ENCODE measurements at places on chromosomes 3 and 15.

GRCh38 chr15:54618120-54618519 lies 578.6 kb downstream of the RSL24D1 start:
- no peak for DNase-seq

GRCh38 chr3:98726084-98726483 lies 37.1 kb upstream of the ST3GAL6 start:
- no peak for DNase-seq

- no peak for DNase-seq
These were observed 5.8 kb downstream of the APBA2 start for GRCh38 chr15:28891588-28891987.

- no peak for DNase-seq
These were observed 41.8 kb upstream of the ST6GAL1 start for GRCh38 chr3:186888569-186888968.

GRCh38 chr3:39447637-39448483 lies 19.6 kb upstream of the MOBP start:
- peak; percentile 54 for DNase-seq

- DNase-seq, result no peak
These were observed 101.8 kb downstream of the BDH1 start for GRCh38 chr3:197454014-197454413.

DNA sequence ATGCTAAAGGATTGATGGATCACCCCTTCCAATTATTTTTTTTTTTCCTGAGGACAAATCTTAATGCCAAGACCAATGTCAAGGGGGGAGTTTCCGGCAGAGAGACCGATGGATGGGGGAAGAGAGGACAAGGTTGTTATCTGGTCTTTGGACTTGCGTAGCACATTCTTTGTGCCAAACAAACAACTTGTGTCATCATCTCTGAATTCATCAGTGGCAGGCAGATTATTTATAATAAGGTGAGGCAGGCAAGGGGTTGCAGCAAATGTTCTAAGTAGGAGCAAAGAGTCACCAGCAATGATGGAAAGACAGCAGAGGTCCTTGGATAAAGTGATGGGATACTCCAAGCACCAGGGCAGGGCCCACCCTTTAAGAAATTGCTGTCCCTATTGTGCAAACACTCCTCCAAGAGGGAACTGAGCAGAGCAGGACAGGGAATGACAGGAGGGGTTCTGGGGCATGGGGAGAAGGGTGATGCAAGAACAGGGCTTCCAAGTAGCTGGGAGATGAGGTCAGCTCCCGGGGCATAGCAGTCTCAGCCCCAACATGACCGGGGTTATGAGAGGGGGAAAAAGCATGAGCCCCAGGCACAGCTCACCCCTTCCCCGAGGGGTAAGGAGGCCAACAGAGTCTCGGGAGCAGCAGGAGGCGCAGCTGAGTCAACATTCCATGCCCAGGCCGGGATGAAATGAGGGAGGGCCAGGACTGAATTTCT lies 57.4 kb downstream of the ANXA2 start:
- no peak for DNase-seq

DNA sequence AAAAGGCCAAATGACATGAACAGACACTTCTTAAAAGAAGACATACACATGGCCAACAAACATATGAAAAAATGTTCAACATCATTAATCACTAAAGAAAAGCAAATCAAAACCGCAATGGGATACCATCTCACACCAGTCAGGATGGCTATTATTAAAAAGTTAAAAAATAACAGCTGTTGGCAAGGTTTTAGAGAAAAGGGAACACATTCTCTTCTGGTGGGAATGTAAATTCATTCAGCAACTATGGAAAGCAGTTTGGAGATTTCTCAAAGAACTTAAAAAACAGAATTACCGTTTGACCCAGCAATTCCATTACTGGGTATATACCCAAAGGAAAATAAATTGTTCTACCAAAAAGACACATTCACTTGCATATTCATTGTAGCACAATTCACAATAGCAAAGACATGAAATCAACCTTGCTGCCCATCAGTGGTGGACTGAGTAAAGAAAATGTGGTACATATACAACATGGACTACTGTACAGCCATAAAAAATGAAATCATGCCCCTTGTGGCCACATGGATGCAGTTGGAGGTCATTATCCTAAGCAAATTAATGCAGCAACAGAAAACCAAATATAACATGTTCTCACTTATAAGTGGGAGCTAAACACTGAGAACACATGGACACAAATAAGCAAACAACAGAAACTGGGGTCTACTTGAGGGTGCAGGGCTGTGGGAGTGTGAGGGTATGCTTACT lies 190.7 kb upstream of the MCTP2 start:
- no peak for DNase-seq

DNA sequence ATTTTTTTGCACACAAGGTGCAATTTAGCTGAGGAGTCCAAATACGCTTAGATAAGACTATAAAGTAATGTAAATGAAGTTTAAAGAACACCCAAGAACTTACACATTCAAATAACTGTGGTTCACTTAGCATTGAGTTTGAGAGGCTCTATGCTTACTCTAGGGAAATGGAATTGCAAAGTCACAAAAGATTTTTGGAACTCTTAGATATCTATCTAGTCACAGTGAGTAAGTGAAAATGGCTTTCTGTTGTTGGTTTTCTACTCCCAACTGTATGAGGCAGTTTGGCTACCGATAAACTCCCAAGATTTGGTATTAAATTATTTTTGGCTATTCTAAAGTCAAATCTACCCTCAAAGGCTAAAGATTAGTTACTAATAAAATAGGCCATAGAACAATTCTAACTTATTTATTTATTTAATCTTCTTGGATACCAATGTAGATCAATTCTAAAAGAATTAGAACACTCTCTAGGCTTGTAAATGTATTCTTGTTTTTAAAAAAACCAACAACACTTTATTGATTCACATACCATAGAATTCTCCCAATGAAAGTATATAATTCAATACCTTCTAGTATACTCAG lies 165.4 kb downstream of the SNRK start:
- DNase-seq, result no peak

DNA sequence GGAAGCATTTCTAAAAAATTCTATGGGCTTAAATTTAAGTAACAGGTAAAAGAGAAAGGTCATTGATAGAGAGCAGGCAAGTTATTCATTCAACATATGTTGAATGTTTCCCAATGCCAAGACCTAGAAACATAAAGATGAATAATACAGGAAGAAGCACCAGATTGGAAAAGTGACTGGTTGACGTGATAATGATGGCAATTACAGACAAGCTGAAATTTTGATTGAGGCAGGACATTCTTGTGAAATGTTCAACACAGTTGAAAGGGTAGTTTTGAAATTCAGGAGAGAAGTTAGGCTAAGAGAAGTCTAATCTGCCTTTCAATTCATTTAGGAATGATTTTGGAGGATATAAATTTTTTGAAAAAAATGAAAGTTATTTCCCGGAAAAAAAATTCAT lies 536.3 kb upstream of the NAALADL2 start:
- DNase-seq, result no peak

- no peak for DNase-seq
These were observed 26.6 kb upstream of the KY start for GRCh38 chr3:134677196-134677986.

- no peak for DNase-seq
These were observed 99.9 kb upstream of the CCNL1 start for GRCh38 chr3:157259825-157260224.

- peak; percentile 59 for DNase-seq
These were observed 17.8 kb downstream of the FLNB start for GRCh38 chr3:58025837-58026569.

DNA sequence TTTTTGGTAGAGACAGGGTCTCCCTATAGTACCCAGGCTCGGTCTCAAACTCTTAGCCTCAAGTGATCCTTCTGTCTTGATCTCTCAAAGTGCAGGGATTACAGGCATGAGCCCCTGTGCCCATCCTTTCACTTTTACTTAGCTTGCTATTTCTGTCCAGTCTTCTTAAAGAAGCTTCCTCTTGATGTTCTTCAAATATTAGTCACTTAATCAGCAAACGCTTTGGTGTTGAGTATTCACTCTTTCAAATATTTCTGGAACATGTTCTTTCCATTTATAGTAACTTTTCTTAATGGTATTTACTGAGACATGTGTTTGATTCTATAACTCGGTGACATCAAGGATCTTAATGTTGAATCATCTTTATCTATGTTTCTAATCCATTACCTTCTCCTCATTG lies 122.1 kb downstream of the CNTN6 start:
- DNase-seq, result no peak

- DNase-seq, result no peak
These were observed 15.1 kb downstream of the GOLIM4 start for GRCh38 chr3:168080499-168081170.

DNA sequence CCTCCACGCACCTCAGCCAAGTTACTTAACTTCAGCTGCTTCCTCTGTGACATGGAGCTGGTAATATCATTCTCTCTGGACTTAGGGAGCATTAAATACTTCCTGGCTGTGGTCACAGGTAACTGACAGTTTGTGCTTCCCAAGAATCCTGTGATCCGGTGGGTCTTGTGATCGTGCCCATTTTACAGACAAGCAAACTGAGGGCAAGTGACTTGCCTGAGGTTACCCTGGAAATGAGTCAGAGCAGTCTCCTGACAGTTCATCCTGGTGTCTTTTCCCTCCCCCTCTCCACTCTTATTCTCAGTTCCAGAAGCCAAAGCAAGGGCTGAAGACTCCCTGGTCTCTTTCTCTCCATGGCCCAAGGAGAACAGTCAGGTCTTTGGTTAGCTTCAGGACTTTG lies 35.9 kb downstream of the ACAN start:
- no peak for DNase-seq

DNA sequence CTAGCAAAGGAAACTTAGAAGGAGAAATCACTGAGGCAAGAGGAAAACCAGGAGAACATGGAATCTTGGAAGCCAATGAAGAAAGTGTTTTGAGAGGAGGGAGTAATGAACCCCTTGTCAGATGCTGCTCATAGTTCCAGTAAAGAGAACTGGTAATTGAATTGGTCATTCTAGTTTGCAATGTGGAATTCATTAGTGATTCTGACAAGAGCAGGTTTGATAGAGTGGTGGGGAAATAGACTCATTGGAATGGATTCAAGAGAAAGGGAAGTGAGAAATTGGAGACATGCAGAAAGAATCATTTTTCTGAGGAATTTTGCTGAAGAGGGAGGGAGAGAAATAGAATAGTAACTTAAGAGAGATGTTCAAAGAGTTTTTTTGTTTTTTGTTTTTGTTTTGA lies 21.0 kb downstream of the GLCE start:
- no peak for DNase-seq

DNA sequence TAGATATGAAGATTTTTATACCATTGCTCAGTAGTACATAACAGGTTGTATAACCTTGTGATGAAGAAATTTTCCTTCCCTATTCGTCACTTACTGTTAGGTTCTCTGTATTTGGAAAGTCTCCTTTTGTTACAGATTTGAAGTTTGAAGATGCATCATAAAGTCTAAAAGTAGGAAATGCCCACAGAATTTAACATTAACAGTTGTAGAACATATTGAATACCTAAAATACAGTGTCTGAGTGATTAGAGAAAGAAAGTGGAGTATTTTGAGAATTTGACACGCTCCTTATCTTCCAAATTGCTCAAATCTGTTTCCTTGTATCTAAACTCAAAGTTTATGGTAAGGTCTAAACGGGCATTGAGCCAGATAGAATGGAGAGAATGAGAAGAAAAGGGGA lies 111.3 kb downstream of the MBNL1 start:
- no peak for DNase-seq

- DNase-seq, result no peak
These were observed 267.0 kb downstream of the CHL1 start for GRCh38 chr3:463252-464192.

GRCh38 chr3:117674321-117674720 lies 964.7 kb downstream of the TUSC7 start:
- DNase-seq, result no peak

GRCh38 chr15:47603026-47603425 lies 114.3 kb upstream of the SEMA6D start:
- DNase-seq, result no peak

DNA sequence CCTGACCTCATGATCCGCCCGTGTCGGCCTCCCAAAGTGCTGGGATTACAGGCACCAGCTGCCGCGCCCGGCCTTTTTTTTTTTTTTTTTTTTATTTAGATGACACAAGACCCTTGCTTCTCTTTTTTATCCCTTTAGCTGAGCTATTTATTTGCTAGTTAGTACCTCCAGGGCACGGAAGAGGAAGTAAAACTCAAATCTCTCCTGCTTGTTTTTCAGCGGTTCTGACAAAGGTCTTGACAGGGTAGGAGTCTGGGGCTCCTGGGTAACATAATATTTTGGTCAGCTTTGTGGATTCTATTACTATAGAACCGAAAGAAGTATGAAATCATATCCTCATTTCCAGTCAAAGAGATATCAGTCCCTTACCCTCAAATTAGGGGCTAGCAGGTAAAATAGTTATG lies 44.0 kb upstream of the ETV5 start:
- no peak for DNase-seq

DNA sequence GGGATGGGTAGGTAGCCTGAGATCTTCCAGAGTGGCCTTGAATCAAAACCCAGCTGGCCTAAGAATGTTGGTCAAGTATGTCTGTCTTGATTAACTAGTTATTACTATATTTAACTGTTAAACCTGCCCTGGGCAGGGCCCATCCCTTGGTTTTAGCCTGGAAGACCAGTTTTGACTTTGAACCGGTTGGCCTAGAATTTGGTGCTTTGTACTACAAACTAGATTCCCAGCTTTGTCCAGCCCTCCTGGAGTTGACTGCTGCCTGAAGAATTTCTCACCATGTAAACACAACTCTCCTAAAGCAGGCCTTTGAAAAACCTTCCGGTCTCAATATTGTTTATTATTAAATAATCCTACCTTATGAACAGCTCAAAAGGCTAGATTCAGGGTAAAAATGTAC lies 16.0 kb downstream of the C15orf62 start:
- no peak for DNase-seq

GRCh38 chr3:73549051-73549600 lies 75.6 kb downstream of the PDZRN3 start:
- no peak for DNase-seq

DNA sequence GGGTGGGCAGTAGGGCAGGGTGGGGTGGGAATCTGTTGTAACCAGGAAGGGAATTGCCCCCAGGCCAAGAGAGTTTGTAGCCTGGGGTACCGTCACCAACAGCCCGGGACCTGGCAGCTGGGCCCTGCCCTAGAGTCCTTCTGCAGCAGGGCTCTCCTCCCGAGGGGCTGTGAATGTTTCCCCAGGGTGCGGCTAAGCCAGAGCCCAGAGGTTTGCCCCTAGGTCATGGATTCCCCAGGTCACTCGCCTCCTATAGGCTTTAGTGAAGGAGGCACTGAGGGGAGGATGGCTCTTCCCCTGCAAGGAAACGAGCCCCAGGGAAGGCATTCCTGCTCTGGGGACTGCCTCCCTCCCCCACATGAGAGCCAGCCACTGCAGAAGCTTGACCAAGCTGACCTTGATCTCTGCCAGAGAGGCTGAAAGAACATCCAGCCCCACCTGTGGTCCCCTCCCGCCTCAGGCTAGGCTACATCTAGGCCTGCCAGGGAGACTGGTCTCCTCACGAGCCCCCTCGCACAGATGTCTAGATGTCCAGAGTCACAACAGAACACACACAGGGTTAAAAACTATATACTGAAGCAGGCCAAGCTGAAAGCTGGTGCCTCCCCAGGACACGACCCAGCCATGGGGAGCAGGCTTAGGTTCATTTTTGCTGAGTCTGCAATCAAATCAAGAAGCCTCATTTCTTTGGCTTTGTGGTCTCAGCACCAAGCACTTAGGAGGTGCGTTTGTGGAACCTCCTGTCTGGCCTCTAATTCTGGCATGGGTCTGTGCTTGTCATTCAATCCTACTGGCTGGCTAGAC lies 69.1 kb upstream of the TAMM41 start:
- DNase-seq, result no peak

Data from left hindlimb (tissue), 1 donor.